Stimulated activated CD8-positive, alpha-beta memory T cell treated with anti-CD3 and anti-CD28 coated beads, Interleukin-4, amount 100 ng/mL, for 48 hours (primary cell): ENCODE measurements at places on chromosomes 6 and 20.

- no peak for DNase-seq
Observed at GRCh38 chr6:150631283-150631983, 31.7 kb downstream of the PLEKHG1 start.

DNA sequence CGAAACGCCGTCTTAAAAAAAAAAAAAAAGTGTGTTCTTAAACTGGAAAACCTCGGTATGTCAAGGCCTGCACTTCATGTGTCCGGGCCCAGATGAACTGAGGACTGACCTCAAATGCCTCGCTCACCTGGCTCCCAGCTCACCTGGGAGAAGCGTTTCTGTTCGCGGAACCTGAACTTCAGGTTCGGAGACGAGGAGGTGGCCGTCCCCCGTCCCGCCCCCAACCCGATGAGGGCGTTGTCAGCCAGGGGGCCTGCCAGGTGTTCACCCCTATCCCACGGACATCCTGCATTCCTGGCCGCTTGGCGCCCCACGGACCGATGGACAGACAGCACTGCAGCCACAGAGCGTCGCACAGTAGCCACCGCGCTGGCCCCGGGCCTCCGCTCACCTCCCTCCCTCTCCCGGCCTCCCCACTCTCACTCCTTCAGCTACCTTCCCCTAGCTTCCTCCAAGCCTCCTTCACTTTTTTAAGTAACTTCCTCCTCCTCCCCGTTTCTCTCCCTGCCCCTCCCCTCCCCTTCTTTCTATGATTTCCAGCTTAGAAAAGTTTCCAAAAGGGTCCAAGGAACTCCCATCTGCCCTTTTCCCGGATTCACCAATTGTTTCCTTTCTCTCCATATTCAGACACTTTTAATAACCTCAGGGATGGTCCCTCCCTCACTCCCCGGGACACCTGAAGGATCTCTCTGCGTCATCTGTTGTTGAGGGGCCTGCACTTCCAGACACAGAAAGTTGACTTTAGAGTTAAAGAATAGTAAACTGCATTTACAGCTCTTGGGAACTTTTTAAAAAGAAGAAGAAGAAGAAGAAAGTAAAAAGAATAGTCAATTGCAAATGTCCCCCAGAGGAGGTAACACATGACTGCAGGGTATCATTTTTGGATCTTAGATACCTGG, 22.7 kb upstream of the MCM3 start:
- no peak for DNase-seq

GRCh38 chr6:143595251-143596036, 82.3 kb upstream of the PHACTR2 start:
- no peak for DNase-seq

DNA sequence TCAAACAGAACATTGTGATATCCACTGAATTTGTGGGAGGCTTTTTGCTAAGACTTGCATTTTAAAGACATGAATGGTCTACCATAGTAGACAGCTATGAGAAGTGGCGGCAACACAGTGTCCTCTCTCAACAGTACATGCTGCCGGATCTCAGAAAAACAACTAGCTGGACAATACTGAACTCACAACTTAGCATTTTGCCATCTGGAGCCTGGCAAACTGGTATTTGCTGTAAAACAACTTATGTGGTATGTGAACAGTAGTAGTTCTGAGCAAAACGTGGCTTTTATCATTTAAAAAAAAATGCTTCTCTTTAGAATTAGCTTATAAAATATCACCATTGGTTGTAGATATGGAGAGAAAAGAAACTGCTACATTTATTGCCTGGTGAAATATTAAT, 3.3 kb upstream of the PXDC1 start:
- no peak for DNase-seq

DNA sequence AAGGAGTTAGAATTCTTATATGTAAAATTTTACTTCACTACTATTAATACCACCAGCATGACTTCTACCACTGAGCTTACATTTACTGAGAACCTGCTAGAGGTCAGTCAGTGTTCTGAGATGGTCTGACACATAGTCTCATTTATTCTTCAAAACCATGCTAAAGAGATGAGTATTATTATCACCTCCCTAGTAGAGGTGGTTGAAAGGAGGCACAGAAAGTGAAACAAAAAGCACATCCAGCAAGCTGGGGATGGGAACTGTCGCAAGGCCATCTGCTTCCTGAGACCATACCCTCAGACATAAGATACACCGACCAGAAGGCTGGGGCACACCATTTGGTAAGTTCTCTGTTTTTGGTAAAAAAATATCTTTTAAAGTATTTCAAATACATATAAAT, 137.7 kb downstream of the INSM1 start:
- DNase-seq, result no peak

- DNase-seq, result peak; percentile 45
Observed at GRCh38 chr20:50601511-50602431, 89.6 kb downstream of the RIPOR3 start.

GRCh38 chr6:118553132-118553531, 5.0 kb downstream of the PLN start:
- DNase-seq, result no peak

- DNase-seq, result no peak
Observed at GRCh38 chr6:5261545-5262109, 314 bp downstream of the FARS2 start.

DNA sequence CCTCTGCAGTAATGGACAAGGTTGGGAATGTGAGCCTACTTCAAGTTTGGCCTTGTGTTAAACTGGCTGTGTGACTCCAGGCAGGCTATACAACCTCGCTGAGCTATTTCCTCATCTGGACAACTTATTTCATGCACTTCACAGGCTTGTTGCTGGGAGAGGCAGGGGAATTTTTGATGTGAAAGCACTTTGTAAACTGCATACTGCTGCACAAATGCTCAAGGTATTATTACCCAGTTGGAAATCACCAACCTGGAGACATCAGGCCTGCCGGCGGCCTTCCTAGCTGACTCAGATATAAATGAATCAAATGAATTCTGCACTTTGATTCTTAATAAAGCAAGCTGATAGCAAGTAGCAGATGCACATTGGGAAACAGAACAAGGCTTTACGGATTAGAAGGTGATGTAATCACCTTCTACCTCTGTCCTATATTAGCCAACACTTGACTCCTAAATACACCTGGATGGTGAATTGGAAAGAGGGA, 10.1 kb downstream of the JARID2 start:
- DNase-seq, result no peak

DNA sequence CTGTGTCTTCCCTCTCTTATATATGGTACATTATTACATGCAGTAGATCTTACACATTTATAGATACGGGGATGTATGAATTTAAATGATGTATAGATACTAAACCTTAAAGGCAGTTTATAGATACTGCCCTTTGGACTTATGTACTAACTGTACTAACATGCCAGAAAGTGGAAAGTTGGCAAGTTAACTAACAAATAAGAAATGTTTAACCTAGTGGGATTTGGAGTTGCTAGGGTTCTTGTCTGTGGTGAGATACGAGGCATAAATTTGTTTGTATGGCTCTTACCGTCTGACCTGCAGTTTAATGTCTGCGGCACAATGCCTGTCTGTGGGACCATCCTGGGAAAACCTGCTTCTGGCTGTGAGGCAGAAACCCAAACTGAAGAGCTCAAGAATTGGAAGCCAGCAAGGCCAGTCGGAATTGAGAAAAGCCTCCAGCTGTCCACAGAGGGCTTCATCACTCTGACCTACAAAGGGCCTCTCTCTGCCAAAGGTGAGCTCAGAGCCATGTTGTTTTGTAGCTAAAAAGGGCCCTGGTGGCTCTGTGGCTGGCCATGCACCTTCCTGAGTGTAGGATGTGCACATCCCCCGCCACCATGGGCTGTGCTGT, 62.9 kb upstream of the SLC22A1 start:
- DNase-seq, result no peak

GRCh38 chr20:20353576-20353975, 14.3 kb upstream of the INSM1 start:
- DNase-seq, result no peak

GRCh38 chr6:113971741-113972140, 793 bp upstream of the HDAC2 start:
- no peak for DNase-seq

GRCh38 chr6:167984876-167985604, 12.4 kb upstream of the KIF25 start:
- DNase-seq, result no peak

DNA sequence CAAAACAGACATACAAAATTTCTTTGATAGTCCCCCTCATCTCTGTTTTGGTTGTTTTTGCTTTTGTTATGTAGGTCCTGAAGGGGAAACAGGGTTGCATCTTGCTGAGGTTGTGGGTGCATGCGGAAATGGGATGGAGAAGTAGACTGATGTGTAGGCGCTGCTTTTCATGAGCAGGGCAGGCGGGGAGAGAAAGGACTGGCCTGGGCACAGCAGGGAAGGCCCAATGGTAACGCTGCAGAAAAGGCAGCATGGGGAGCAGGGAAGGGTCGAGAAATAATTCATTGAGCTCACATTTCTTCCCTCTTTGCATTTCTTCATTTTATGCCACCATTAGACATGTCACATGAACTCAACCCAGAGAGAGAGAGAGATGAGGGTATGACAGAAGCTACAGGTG, 74.3 kb upstream of the CCN2 start:
- no peak for DNase-seq

DNA sequence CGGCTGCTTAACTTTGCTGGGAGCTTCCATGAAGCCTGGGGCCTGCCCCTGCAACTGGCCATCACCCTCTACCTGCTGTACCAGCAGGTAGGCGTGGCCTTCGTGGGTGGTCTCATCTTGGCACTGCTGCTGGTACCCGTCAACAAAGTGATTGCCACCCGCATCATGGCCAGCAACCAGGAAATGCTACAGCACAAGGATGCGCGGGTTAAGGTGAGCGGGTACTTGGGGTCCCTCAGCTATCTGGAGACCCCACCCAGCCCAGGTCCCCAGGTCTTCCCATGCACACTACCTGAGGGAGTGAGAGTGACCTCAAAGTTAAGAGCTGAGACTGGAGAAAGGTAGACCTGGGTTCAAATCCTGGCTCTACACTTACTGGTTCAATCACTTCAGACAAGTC, 5.8 kb downstream of the ABCC10 start:
- DNase-seq, result no peak

GRCh38 chr6:122694602-122695001, 84.4 kb downstream of the PKIB start:
- DNase-seq, result no peak
